H4 (cell line): ENCODE measurements at places on chromosomes 3 and 15. TPM values are rescaled to one million over a fixed set of nuclear protein-coding genes. Genes with fewer than 3 reads are reported as not detected.

DNA sequence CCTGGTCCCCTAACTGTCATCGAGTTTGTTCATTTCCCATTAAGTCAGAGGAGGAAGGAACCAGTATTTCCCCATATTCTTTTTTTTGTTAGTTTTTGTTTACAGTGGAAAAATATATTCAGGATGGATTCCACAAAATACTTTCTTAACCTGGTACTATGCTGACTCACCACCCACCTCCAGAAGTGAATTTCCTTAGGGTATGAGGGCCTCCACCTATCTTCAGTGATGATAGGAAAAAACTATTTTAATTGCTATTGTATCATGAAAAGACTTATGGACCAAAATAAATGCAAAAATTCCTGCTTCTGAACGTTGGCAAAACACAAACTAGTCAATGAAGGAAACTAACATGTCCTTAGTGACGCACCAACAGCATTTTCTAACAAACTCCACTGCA lies 64.2 kb upstream of the FOXP1 start:
- DNase-seq, result no peak

DNA sequence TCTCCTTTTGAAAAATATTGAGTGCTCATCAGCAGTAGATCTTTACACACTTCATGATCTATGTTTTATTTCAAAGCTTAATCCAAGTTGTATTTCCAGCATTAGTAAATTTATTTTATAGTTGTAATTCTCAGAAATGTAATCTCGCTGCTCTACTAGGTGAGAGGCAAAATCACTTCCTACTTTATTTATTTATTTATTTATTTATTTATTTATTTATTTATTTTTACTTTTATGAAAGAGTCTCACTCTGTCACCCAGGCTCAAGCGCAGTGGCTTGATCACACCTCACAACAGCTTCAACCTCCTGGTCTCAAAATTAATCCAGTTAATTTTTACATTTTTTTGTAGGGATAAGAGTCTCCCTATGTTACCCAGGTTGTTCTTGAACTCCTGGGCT lies 127.9 kb downstream of the CHL1 start:
- DNase-seq, result no peak

DNA sequence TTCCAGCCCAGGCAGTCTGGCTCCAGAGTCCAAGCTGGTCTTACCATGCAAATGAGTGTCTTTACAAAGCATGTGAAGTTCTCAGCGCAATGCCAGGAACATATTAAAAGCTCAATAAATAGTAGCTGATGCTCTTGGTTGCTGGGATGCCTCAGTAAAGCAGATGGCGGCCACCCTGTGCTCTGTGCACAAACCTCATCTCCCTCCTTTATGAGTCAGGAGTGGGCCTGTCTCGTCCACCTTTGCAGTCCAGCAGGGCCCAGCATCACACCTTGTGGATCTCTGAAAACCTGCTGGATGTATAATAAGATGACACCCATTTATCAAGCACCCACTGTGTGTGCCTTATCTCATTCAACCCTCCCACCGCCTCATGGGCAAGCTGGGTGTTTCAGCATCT lies 42.7 kb downstream of the FAM174B start:
- no peak for DNase-seq

DNA sequence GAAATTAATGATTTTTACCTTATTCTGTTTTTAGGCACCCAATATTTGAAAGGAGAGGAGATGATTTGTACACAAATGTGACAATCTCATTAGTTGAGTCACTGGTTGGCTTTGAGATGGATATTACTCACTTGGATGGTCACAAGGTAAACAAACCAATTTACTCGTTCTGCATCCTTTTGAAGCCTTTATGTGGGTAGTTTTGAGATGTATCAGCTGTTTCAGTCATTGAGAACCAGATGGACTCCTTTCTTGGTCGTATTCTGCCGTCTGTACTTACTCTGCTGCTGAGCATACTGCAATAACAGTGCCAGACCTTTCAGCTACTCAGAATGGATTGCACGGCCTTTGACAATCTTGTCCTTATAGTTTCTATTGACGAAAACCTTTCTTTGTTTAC lies 13.3 kb downstream of the DNAJB11 start:
- DNase-seq, result no peak

DNA sequence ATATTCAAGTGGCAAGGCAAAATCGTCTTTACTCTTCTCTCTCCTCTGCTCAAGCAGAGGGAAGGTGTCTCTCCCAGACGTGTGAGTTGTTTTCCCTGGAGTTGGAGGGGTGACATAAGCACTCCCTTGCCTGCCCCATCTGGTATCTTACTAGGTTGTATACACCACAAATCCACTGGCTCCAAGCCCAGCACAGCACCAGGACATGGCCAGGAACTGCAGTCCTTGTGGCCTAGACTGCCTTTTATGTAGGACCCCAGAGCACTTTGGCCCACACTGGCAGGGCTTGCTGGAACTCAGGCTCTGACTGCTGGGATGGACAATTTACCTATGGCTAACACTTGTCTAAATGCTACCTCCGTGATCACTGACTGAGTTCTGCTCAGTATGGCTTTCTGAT lies 34.0 kb downstream of the DZIP3 start:
- DNase-seq, result peak; percentile 52

DNA sequence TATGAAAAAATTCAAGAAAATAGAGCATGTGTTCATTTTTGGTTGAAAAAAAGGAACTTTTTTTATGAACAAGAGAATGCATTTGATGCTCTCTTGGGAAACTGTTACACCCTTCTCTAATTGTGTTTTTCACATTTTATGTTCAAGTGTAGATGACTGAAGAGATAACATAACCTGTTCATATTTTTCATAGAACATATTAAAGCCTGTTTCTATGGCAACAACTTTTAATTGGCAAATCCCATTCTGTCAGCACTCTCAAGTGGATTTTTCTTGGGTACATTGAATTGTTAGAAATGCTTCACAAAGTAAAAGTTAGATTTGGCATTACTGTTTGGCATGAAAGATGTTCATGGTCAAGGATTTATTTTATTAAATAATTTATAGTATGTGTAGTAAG lies 117.5 kb downstream of the MBNL1 start:
- DNase-seq, result no peak

GRCh38 chr15:56812221-56812620 lies 78.9 kb upstream of the ZNF280D start:
- no peak for DNase-seq

Gene CPNE4
- 0.12 and 0.14 TPM in 2 replicates for total RNA-seq

Gene PSTPIP1
- 0.19 TPM in 1 of 2 replicates, not detected in the other for total RNA-seq

Gene UPK1B
- total RNA-seq, result not detected in 2 replicates
